ENCODE measurements at places on chromosomes 12 and 14.

GRCh38 chr12:95522692-95523091 is 28.6 kb downstream of the USP44 start:
- DNase-seq, result no peak

DNA sequence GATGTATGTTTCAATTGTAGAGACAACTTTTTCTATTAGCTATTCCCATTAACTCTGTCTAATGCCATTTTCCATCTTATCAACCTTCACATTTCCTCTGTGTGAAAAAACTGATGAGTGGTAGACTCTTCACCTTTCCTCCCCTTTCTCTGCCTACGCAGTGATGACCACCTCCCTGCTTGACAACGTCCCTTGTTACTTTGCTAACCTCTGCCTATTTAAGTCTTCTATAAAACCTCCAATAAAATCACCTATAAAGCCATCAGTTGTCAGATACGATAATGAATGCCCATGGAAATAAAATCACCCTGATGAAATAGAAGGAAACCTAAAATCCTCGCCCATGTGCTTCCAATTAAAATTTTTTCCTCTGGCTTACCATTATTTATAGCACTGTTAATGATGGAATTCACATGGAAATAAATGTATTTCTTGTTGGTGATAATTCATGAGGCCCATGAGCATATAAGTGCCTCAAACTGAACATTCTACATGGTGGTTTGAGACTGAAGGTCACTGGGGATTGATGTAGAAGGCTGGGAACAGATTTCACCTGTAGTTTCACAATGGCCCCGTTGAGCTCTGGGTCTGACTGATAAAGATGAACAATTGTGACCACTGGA is 1454.0 kb upstream of the SEL1L start:
- no peak for DNase-seq

DNA sequence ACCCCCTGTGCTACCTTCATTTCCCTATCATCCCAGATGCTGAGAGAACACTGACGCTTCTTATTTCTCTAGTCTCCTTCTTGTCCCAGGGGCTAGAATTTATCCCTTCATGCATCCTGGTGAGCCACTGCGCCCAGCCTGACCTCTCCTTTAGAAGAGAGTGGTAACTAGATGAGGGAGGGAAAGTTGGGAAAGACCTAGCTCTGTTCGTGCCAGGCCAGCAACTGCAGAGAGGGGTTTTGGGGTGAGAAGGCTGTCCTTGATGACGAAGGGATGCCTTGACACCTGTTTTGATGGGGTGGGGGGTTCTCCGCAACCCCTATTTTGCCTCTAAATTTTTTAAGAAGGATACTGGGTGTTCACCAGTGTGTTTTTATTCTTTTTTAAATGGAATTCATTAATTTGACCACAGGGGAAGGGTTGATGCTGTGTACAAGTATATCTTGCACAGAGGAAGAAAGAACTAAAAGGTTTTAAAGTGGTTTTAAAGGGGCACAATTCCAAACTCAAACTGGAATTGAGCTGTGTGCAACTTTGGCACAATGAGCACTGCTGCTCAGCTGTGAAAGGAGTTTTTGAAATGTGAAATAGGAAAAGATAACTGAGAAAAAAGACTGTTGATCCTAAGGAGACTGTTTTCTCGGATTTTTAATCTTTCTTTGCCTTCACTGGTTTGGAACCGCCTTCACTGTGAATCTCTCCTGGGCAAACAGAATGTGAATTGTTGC is 7.0 kb upstream of the MMP19 start:
- no peak for DNase-seq

GRCh38 chr12:121765573-121765972 is 27.9 kb downstream of the RHOF start:
- DNase-seq, result peak; percentile 77

- DNase-seq, result no peak
These were observed 37.2 kb upstream of the YY1 start for GRCh38 chr14:100201701-100202100.

DNA sequence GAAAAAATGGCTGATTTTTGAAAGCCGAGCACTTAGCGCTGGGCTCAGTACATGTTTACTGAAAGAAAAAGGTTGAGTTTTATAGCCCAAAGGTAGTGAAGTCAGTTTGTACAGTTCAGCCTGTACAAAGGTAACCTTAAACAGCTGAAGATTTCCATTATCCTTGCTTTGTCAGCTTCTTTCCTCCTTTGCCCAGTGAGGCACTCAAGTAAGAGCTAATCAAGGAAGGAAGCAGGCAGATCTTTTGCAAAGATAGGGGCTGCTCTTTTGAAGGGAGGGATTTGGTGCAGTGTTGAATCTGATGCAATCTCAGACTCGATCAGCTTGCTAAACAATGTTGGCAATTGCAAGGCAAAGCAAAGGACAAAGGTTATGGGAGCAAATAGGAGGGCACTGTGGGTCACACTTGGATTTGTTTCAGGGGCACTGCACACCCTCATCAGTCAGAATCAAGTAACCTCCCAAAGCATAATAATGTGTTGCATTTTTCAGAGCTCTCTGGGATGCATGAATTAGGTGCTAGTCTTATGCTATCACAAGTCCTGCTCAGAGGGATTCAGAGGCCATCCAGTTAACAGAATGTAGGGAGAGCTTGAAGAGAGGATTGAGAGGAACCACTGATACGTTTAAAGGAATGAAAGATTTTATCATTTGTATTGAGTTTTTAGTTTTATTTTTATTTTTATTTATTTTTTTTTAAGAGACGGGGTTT is 44.4 kb downstream of the ANO6 start:
- DNase-seq, result peak; percentile 75

GRCh38 chr14:99552572-99553216 is 51.3 kb downstream of the CCDC85C start:
- DNase-seq, result no peak

GRCh38 chr14:88535149-88535548 is 19.7 kb downstream of the PTPN21 start:
- no peak for DNase-seq

DNA sequence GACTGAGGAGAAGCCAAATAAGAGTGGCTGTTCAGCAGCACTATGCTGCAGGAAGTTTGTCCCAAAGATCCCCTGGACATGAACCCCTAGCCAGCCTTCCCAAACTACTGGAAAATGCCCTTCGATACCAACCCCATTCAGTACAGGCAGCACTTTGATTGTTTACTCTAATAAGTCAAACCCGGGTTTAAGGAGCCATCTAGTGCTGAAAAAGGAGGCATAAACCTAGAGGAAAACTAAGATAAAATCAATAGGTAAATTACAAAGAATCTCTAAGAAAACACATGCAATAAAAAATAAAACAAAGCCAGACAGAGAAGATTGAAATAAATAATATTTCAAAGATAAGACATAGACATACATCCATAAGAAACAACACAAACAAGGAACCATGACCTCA is 771.6 kb downstream of the RPS29 start:
- no peak for DNase-seq

GRCh38 chr12:114703060-114703493 is 19.1 kb upstream of the TBX3 start:
- DNase-seq, result no peak

DNA sequence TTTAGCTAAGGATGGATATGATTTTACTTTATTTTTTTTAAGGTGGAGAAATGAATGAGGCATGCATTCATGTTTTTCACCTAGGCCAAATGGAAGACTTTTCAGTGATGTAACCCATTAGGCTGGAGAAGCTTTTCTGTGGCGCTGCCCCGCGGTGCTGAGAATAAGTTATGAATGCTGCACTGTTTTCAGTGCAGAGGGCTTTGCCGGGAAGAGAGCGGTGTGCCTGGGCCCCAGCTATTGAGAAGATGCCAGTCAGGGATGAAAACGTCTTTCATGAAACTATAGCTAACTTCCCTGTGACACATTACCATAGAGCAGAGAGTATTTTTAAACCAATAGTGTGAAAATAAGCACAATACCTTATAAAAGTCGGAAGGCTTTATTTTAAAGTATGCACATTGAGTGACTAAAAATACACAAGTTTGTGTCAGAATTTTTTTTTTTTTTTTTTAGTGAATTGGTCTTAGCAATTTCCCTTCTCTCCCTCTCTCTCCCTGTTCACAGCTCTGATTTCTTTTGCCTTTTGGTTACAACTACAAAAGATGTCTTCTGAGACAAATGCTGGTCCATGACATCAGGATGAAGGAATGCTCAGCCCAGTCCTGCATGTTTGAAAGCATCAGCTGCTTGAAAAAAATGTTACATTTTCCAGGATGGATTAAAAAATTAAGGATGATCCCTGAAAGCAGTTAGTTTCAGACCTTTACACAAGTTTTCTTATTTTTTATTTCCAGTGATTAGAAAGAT is 48.3 kb downstream of the NPAS3 start:
- peak; percentile 3 for DNase-seq

GRCh38 chr14:40309124-40309523 is 876.9 kb upstream of the FBXO33 start:
- DNase-seq, result no peak

DNA sequence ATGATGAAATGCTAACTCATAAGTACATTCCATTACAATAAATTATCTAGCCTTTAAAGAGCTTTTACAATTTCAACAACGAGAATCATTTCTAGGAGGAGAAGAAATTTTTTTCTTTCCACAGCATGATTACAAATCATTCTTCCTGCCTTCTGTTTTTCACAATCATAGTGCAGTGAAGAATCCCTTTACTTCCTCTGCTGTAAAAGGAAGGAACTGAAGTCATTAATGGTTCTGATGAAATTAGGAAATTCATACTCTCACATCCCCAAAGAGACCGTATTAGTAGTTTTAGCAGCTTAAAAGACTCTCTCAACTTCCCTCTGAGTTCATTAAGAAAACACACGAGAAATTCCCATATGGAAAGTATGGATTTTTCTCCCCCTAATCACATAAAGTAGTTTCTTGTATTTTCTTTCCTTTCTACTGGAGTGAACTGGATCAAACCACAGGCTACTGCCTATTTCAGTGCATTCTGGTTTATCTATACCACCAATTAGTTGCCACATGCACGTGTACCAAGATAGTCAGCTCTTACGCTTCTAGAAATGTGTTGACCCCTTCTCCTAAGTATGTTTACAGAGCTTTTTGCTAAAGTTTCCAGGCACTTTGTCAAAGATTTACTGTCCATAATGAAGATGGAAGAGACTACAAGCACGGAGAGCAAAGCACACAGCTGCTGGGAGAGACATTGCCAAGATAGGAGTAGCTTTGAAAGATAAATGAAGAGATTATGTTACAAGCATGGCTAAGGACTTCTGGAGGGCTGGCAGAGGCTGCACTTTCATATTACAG is 58.9 kb upstream of the KITLG start:
- peak; percentile 90 for DNase-seq

DNA sequence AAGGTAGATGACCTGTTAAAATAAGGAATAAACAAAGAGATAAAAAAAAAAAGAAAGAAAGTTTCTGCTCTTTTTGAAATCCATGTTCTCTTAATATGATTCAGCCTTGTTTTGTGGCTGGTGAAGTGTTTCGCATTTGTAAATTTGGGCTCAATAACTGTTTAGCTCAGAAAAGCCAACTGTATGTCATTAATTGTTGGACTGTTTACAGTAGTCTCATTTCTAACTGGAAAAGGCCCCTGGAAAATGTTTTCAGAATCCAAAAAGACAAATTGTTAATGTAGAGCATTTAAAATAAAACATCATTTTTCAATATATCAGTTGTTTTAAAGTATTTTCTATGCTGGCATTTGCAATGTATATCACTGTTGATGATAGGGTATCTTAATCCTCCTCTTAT is 47.4 kb upstream of the DYRK2 start:
- no peak for DNase-seq

GRCh38 chr12:32997471-32997870 is 100.9 kb upstream of the PKP2 start:
- DNase-seq, result no peak

- DNase-seq, result no peak
These were observed 14.1 kb downstream of the SIVA1 start for GRCh38 chr14:104766863-104767633.

GRCh38 chr12:105775343-105775742 is 363.4 kb downstream of the NUAK1 start:
- DNase-seq, result peak; percentile 61

DNA sequence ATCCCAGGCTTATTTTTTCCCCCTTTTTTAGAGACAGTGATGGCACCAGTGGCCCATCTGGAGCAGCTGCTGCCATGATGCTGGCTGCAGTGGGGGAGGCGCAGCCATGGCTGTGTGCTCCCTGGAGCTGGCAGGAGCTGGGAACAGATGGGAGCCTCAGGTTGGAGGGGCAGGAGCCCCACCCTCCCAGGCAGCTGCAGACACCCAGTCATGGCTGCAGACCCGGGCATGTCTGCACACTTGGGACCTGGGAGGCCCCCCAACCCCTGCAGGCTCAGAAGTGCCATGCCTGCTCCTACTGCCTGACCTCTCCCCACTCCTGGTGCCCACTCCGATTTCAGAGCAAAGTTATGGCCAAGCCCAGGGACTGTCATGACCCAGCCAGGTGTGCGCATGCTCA is 25.1 kb downstream of the CDKL1 start:
- DNase-seq, result no peak

DNA sequence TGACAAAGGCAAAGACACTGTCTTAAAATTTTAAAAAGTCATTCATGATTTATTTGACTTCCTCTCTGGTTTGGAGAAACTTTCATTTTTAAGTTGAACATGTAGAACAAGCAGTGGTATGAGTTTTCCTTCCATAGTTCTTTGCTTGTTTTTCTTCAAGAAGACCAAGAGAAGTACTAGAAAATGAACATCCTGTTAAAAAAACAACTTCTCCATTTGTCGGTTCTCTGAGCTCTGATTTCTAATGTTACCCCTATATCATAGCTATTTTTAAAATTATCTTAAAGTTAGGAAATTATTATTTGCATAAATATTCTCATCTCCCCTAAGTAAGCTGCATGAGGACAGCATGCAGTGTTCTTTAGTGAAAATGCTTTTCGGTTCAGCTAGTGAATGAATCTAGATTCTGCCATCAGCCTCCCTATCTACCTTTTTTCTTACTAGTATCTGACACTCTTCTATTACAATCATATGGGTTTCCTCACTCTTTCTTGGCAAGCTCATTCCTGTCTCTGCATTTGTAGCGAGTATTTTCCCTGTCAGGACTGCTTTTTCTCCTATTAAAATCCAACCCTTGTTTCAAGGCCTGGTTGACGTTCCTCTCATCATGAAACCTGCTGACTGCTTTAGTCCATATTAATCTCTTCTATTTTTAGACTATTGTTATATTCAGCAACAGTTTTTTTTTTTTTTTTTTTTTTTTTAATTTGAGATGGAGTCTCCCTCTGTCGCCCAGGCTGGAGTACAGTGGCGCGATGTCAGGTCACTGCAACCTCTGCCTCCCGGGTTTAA is 15.8 kb downstream of the DIP2B start:
- no peak for DNase-seq

DNA sequence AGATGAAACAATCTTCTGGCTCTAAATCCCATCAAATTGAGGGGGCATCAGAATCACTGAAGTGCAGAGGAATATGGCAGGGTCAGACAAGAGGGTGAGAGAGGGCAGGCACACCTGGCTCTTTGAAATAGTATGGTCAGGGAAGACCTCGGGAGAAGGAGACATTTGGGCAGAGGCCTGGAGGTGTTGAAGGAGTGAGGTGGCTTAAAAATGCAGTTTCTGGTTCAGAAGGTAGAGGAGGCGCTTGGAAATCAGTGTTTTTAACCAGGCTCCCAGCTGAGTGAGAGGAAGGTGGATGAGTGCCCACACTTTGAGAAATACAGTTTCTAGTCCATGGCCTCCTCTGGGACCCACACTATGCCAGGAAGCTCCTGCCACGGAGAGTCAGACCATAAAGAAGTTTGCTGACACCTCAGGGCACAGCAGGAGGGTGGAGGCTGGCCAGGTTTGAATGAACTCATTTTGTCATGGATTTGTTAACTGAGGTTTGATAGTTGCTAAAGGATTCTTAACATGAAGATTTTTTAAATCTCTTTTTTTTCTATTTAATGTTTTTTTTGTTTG is 20.1 kb downstream of the NID2 start:
- DNase-seq, result no peak

- DNase-seq, result no peak
These were observed 44.9 kb downstream of the KRT80 start for GRCh38 chr12:52146822-52147366.

- DNase-seq, result no peak
These were observed 652 bp upstream of the SELPLG start for GRCh38 chr12:108634341-108634751.

Data from amniotic epithelial cell (primary cell).